ENCODE measurements at places on chromosomes 2 and 18.

DNA sequence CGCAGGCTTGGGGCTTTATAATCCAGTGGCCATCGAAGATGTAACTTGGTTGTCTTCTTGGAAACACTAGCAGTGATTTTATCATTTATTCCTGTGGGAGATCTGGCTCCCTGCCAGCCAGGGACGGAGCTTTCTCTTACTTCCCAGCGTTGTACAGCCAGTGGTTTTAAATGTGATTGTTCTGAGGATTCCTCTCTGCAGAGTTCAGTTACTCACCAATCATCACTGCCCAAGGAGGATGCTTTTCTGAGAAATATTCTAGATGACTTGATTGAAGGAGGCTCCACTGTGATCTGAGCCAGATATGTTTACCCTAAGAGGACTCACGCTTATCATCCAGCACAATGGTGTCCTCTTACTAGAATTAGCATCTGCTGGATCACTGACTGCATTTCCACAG is 744.3 kb downstream of the RNF144A start:
- DNase-seq: no peak

GRCh38 chr2:21821672-21822227 is 698.0 kb downstream of the TDRD15 start:
- DNase-seq: no peak

GRCh38 chr2:238267884-238268680 is 20.3 kb downstream of the PER2 start:
- DNase-seq: no peak

GRCh38 chr2:231167745-231168459 is 30.5 kb upstream of the ARMC9 start:
- DNase-seq: no peak

DNA sequence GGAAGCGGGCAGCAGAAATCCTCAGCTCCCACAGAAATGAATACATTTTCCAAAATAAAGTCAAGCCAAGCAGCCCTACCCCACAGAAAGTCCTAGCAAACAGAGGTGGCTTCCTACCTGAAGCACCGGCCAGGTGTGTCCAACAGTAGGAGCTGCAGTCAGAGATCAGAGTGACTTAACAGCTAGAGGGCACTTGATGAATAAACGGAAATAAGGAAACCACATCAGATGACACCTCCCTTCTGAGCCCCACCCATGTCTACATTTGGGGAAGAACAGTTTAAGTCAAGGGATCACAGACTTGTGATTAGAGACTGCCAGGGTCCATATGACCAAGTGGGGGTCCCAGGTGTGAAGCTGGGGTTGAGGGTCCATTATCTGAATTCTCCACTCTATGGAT is at the start of gene CXCR1:
TSS of gene CXCR1 (minus strand) at position 172 of the 400 bp plus-strand sequence. CDS start 1,751 bp downstream, outside the sequence.
- peak; percentile 13 for DNase-seq

- DNase-seq: peak; percentile 9
These were observed 89.4 kb upstream of the MAP2 start for GRCh38 chr2:209334188-209335017.

DNA sequence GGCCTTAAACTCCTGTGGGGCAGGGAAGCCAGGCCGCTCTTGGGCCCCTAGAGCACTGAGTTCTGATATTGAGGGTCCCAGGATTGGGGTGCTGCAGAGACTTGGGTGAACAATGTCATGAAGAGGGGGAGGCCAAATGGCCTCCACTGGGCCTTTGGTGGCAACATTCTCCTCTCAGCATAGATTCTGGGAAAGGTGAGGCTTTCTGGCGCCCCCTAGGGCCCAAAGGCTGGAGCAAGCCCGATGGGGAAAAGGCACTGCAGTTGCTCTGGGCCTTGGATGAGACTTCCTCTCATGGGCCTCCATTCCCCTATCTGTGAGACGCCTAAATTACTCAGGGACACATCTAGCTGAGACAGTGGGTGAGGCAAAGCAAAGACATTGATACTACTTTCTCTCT is 84.8 kb downstream of the ACAA2 start:
- DNase-seq: peak; percentile 41

GRCh38 chr18:10322435-10322834 is 132.0 kb upstream of the APCDD1 start:
- DNase-seq: no peak

- no peak for DNase-seq
These were observed 20.6 kb upstream of the ST8SIA3 start for GRCh38 chr18:57331718-57332117.

- no peak for DNase-seq
These were observed 194.6 kb upstream of the SYT4 start for GRCh38 chr18:43471873-43472272.

DNA sequence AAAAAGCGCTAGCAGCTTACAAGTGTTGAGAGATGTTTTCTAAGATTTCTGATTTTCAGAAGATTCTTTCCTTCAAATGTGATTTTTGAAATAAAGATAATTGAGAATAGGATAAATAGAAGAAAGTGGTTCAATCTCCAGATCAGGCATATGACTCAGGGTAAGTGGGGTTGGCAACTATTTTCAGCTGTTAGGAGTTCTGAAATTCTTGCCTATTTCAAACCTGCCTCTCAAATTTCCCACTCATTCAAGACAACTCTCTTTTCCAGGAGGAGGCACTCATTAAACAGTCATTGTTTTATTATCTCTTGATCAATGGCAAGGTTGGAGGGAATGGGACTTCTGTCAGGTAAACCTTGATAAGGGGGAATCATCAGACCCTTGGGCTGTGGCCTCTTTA is 138.9 kb downstream of the HNMT start:
- DNase-seq: no peak

GRCh38 chr2:112029164-112029563 is 25.9 kb upstream of the TMEM87B start:
- DNase-seq: no peak

DNA sequence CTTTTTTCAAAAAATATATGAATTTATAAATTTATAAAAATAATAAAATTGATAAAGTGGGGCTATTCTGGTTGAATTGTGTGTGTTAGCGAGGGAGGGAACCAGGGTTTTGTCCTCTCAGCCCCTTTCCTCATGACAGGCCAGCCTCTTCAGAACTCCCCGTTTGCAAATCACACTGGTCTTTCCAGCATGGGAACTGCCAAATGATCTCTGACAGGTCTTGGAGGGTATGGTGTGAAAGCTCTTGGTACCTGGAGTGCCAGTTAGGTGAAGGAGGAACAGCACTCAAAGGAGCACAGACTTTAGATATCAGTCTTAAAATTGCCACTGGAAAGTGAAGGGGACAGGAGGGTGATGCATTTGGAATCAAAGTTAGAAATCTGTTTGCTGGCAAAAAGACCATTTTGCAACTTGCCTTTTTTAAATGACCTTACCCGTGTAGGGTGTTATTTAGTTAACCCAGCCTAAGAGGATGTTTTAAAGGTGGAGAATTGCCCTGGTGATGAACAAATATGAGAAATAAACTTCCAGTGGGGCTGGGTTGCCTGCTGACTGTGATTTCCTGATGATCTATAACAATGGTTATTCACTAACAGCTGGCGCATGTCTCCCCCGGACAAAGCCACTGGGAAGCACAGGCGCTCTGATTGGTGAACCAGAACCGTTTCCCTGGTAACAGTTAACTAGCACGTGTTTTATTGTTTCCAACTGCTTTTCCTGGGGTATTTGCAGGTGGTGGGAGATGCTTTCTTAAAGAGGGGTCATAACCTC is 85.3 kb upstream of the EFEMP1 start:
- no peak for DNase-seq

DNA sequence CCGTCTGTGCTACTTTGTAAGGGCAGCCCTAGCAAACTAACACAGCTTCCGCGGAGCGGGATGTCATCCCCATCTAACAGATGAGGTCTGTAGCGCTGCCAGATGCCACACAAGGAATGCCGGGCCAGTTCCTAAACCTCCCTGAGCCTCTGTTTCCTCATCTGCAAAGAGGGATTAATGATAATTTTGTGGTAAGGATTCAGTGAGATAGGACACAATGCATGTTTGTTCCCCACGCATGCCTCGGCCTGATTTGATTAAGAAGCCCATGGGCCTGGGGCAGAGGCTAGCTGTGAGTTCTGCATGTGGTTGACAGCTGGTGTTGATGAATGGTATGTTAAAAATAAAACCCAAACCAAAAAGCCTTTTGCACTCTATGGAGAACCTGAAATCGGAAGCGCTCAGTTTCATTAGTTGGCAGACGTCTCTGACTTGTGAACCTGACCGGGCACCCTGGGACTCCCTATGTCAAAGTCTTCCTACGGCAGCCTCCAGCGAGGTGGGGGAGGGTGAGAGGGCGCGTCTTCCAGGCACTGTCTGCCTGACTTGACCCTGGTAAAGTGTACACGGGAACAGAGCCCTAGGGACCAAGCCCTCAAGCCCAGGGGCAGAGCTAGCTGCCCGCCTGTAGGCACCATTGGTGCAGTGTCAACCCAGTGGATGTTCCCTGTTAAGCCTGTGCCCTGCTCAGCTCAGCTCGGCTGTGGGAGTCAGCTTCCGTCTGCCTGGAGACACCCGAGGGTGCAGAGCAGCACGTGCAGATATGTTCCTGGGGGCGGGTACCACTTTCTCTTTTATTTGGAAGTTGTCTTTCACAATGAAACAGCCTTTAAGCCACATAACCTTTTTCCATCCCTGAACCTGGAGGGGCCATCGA is 14.8 kb upstream of the INHBB start:
- DNase-seq: no peak

DNA sequence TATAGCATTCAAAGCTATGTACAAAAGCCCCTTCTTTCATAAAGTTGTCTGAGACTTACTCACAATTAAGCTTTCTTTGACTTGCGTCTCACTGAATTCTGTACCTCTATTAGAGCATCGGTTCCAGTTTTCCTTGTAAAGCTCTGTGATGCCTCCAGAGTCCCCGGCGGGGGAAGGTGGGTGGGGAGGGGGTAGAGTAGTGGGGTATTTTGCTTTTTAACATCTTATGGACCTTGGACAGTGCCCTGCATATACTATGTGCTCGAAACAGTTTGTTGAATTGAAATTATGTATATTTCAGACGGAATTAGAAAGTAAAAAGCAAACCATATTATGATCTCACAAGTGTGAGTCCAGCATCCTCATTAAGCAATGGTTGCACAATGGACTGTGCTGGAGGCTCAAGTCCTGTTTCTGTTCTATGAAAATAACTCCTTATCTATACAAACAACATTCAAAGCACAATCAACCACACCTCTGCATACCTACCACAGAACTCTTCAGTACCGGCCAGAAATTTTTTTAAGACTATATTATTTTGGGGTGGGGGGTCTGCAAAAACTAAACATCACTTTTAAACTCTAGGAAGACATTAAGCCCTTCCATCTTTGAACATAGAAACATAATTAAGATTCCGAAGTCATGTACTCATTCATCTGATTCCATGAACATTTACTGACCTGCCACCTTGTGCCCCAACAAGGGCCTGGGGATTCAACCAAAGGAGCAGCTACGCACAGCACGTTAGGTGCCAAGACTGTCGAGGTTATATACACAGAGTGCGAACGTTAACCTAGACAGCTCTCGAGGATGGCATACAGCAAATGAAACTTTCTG is 908 bp downstream of the STAT1 start:
- no peak for DNase-seq

DNA sequence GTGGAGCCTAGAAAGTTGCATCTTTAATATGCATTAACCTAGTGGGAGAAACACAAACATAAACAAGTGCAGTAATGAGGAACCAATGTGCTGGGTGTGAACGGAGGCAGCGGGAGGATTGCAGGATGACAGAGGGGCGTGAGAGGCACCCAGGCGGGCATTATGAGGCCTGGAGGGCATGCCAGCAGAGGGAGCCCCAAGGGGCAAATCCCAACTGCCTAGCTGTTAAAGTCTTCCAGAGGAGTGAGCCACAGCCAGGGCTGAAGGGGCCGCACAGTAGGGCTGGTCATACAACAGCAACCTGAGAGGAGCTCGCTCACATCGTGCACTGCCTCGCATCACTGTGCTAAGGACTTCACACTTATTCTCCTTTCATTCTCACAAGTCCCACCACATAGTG is 13.3 kb upstream of the PRELID3A start:
- no peak for DNase-seq

- no peak for DNase-seq
These were observed 196.0 kb upstream of the VRK2 start for GRCh38 chr2:57850415-57851130.

GRCh38 chr2:117360586-117360985 is 453.9 kb upstream of the DDX18 start:
- no peak for DNase-seq

DNA sequence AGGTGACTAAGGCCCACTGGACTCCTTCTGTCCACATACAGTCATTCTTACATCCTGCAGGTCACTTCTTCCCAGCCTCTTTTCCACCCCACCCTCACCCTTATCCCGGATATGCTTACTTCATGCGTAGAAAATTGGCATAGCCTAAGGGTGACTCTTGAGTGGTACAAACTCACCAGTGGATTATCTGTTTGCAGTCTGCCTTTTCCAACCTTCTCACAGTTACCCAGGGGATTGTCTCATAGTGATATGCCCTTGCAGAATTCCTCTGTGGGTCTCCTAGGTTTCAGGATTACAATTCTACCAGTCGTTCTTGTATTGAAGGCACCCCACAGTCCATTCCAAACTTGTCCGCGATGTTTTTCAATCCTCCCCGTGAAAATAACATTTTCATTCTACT is 752.9 kb upstream of the HS6ST1 start:
- no peak for DNase-seq

- no peak for DNase-seq
These were observed 370.2 kb upstream of the MYT1L start for GRCh38 chr2:2701176-2701781.

GRCh38 chr18:5512176-5512575 is 31.6 kb downstream of the EPB41L3 start:
- no peak for DNase-seq

GRCh38 chr18:61199171-61199848 is 133.9 kb upstream of the CDH20 start:
- DNase-seq: no peak

- no peak for DNase-seq
These were observed 139.0 kb upstream of the NXPH2 start for GRCh38 chr2:138919120-138919747.

GRCh38 chr18:13616041-13616440 is 110.3 kb downstream of the FAM210A start:
- DNase-seq: no peak

DNA sequence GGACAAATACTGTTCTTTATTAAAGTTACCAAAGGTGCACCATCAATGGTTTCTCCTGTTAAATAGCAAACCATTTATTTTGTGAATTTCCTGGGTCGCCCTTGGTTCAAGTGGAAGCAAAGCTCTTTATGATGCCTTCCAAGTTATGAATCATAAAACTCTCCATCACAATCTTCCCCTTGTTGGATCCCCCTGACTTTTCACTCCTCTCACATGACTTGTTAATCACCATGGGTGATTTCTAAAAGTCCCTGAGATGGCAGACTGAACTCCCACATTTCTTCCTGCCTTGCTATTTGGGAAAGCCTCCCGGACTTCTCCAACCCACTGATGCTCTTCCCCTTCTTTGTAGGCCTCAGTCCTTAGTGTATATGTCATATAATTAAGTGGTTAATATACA is 176.0 kb downstream of the THADA start:
- no peak for DNase-seq

GRCh38 chr2:166417669-166418068 is 41.9 kb upstream of the SCN9A start:
- no peak for DNase-seq

GRCh38 chr2:207131594-207131993 is 34.2 kb downstream of the KLF7 start:
- no peak for DNase-seq
